ENCODE measurements at places on chromosomes 13 and 19. TPM values are rescaled to one million over a fixed set of nuclear protein-coding genes. Genes with fewer than 3 reads are reported as not detected.
A peak's percentile ranks its signal among the peaks of the same experiment; 100 is the strongest.

The IGFL2 gene
- 15.8 TPM for total RNA-seq

The RYR1 gene
- total RNA-seq: 10.7 TPM

The PLK5 gene
- not detected for total RNA-seq

The CLDN10 gene
- total RNA-seq: 27.7 TPM

The HPN gene
- 0.26 TPM for total RNA-seq

DNA sequence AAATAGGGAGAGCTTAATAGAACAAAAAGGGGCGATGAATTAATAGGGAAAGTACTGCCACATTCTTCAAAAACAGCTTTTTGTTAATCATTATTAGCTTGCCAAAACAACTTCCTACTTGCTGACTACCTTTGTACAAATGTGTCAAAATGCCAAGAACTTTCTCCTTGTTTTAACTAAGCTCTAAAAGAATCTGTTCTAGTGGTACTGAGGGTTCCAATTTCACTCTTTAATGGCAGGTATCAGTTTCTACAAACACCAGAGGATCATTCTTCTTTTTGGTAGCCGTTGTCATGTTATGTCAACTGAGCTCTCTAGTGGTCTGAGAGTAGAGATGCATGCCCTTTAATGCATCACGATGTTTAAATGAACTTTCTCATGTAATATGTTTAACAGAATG, 29.4 kb upstream of the FBXL3 start:
- no peaks in the 10 kb centered on the region for H3K27me3 ChIP-seq
- DNase-seq: no peak
- peaks cover 87% of the 10 kb centered on the region for H3K36me3 ChIP-seq
- H3K4me3 ChIP-seq: no peak overlapping the region
- H3K4me1 ChIP-seq: no peaks in the 10 kb centered on the region

GRCh38 chr13:43698758-43699157, 88.0 kb downstream of the ENOX1 start:
- no peaks in the 10 kb centered on the region for H3K27me3 ChIP-seq
- peaks cover 4% of the 10 kb centered on the region for H3K4me1 ChIP-seq
- H3K27ac ChIP-seq: no peak overlapping the region
- H3K36me3 ChIP-seq: no peaks in the 10 kb centered on the region
- DNase-seq: no peak
- no peak overlapping the region for H3K4me3 ChIP-seq

DNA sequence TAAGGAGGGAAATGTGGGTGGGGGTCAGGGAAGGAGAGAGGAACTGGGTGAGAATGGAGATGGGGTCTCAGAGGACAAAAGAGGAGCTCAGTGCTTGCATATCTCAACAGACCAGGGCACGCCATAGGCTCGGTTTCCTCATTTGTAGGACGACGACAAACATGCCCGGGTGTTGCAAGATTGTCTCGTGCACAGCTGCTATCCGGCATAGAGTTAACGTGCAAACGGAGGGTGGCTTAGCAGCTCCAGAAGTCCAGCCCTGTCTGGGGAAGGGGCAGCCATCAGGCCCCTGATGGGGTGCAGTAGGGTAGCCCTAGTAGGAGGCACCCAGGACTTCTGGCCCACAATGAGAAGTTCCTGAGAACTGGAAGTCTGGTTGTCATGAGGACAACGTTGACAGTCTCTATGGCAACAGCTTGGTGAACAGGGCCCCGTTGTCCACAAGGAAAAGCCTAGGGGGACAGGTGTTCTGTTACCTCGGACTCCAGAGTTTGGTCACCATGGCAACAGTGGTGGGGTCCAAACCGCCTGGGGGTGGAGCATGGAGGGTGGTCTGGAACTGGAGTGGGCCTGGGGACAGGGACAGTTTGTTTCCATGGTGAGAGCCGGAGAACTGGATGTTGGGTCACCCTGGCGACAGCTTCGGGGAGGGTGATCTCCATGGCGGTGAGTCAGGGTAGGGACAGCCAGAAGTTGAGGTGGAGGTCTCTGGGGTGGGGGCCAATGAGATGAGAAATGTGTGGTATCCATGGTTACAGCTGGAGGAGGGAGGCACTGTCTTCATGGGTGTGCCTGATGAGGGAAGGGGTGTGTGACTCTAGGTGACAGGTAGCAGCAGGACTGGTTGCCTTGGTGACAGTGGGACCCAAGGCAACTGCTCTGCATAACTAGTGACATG, 16.8 kb downstream of the TM6SF2 start:
- no peaks in the 10 kb centered on the region for H3K36me3 ChIP-seq
- peak; percentile 56 for DNase-seq
- no peak overlapping the region for H3K27ac ChIP-seq
- H3K4me3 ChIP-seq: no peak overlapping the region
- peaks cover 5% of the 10 kb centered on the region for H3K4me1 ChIP-seq

GRCh38 chr19:12867120-12868099, 13.8 kb downstream of the DNASE2 start:
- H3K27ac ChIP-seq: no peak overlapping the region
- H3K4me1 ChIP-seq: peaks cover 10% of the 10 kb centered on the region
- DNase-seq: no peak
- no peaks in the 10 kb centered on the region for H3K27me3 ChIP-seq
- H3K36me3 ChIP-seq: no peaks in the 10 kb centered on the region

DNA sequence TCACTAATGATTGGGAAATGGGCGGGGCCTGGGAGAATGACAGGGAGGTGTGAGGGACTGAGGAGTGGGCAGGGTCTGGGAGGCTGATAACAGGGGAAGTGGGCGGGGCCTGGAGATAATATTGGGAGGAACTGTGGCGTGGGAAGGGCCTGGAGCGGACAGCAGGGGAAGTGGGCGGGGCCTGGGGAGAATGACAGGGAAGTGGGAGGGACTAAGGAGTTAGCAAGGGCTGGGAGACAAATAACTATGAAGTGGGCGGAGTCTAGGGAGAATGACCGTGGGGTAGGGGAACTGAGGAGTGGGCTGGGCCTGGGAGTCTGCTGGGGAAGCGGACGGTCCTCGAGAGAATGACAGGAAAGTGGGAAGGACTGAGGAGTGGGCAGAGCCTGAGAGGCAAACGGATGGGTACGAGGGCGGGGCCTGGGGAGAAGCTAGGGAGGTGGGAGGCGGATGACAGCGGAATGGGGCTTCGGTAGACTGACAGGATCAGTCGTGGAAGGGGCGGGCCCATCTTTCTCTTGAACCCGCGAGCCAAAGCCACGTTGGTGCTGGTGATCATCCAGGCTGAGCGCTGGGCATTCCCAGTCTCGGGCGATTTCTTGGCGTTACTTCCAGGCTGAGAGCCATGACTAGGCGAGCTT, 14.0 kb upstream of the TUBB4A start:
- no peaks in the 10 kb centered on the region for H3K27me3 ChIP-seq
- peak overlapping the region; percentile 45 for H3K27ac ChIP-seq
- H3K4me1 ChIP-seq: peaks cover 23% of the 10 kb centered on the region

All from suprapubic skin (tissue), 4 donors.